ENCODE measurements at places on chromosomes 1 and 21. TPM values are rescaled to one million over a fixed set of nuclear protein-coding genes. Genes with fewer than 3 reads are reported as not detected.

Gene SLC2A5
- total RNA-seq = 8.8 TPM

Gene ESRRG
- total RNA-seq = 5.4 TPM

Gene NCSTN
- 106 TPM for total RNA-seq

Gene S100A14
- 56.9 TPM for total RNA-seq

Gene KRTAP19-1
- not detected for total RNA-seq

Gene APCS
- 54.7 TPM for total RNA-seq

Gene SLC16A4
- total RNA-seq = 52.3 TPM

All from mucosa of gallbladder (tissue), 1 donor.